ENCODE measurements at places on chromosomes 1 and 21. TPM values are rescaled to one million over a fixed set of nuclear protein-coding genes. Genes with fewer than 3 reads are reported as not detected.

DNA sequence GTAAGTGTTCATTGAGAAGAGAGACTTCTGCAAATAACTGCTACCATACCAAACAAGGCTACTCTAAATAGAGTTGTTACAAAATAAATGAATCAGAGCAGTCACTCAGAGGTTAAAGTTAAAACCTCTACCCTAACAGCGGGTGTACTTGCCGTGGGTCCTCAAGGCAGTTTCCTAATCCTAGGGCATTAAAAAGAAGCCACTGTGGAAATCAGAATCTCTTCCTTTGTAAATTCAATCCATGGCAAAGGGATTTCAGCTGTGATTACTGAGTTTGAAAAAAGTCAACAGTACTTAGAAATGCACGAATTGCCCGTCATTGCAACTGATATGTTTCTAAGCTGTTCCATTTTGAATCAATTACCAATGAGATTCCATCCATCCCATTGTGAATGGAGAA lies 13.5 kb downstream of the TBX15 start:
- H3K27ac ChIP-seq = no peak overlapping the region
- H3K4me1 ChIP-seq = no peaks in the 10 kb centered on the region
- peaks cover 31% of the 10 kb centered on the region for H3K27me3 ChIP-seq
- no peaks in the 10 kb centered on the region for H3K36me3 ChIP-seq

The CFAP107 gene
- total RNA-seq = not detected

DNA sequence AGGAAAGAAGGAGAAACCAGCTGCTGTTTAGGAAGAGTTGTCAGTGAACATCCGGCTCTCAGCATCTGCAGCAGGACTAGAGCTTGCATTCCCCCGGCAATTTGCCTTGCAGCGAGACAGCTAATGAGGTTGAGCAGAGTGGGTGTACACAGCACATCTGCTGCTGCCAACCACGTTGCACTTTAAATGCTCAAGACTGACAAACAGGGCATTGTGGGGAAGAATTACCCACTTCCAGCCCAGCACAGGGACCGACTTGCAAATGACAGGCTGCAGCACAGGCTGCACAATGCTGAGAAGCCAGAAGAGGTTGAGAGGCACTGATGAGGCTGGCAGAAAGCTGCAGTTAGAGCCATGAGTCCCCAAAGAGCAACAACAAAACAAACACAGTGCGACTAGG lies 47.5 kb upstream of the PLA2G2C start:
- H3K4me1 ChIP-seq = no peaks in the 10 kb centered on the region
- H3K27ac ChIP-seq = no peak overlapping the region
- H3K4me3 ChIP-seq = no peak overlapping the region

- peak within 1 kb of the TSS; percentile 96 for H3K4me3 ChIP-seq
- no peaks in the 10 kb centered on the region for H3K4me1 ChIP-seq
- H3K27me3 ChIP-seq = no peaks in the 10 kb centered on the region
- peak; percentile 82 for DNase-seq
Observed at GRCh38 chr1:213051127-213051880, at the start of gene RPS6KC1. TSS of gene RPS6KC1 (plus strand) at chr1:213051241. CDS start at chr1:213051405, 164 bp downstream.

GRCh38 chr1:176051902-176052518 lies 155.1 kb downstream of the COP1 start:
- no peak overlapping the region for H3K27ac ChIP-seq
- no peak for DNase-seq
- H3K4me3 ChIP-seq = no peak overlapping the region
- H3K36me3 ChIP-seq = no peaks in the 10 kb centered on the region
- H3K27me3 ChIP-seq = no peaks in the 10 kb centered on the region
- H3K4me1 ChIP-seq = no peaks in the 10 kb centered on the region

DNA sequence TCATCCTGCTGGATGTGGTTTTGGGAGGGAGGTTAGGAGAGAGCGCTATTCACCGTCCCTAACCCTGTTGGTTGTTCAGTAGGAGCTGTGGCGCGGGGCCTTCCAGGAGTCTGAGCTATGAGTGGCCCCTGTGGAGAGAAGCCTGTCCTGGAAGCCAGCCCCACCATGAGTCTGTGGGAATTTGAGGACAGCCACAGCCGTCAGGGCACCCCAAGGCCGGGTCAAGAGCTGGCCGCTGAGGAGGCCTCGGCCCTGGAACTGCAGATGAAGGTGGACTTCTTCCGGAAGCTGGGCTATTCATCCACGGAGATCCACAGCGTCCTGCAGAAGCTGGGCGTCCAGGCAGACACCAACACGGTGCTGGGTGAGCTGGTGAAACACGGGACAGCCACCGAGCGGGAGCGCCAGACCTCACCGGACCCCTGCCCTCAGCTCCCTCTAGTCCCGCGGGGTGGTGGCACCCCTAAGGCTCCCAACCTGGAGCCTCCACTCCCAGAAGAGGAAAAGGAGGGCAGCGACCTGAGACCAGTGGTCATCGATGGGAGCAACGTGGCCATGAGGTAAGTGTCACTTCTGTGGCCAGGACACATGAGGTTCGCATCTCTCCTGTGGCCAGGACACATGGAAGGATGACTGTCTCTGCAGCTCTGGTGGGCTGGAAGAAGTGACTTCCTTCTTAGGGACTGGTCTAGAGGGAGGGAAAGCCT lies 1.2 kb downstream of the ZC3H12A start:
- peaks cover 18% of the 10 kb centered on the region for H3K36me3 ChIP-seq
- H3K27ac ChIP-seq = no peak overlapping the region
- no peak for DNase-seq
- peaks cover 17% of the 10 kb centered on the region for H3K4me1 ChIP-seq
- peaks cover 4% of the 10 kb centered on the region for H3K27me3 ChIP-seq

- no peak overlapping the region for H3K27ac ChIP-seq
- H3K4me3 ChIP-seq = no peak overlapping the region
- no peaks in the 10 kb centered on the region for H3K36me3 ChIP-seq
- no peaks in the 10 kb centered on the region for H3K4me1 ChIP-seq
Observed at GRCh38 chr1:165492845-165493373, 48.0 kb upstream of the RXRG start.

- H3K27me3 ChIP-seq = no peaks in the 10 kb centered on the region
- DNase-seq = peak; percentile 94
- H3K4me1 ChIP-seq = peaks cover 4% of the 10 kb centered on the region
- no peak within 1 kb of the TSS for H3K27ac ChIP-seq
Observed at GRCh38 chr1:32205401-32206370, at the start of gene IQCC. TSS of gene IQCC (plus strand) at chr1:32205671. CDS start at chr1:32205682, 11 bp downstream.

- H3K27me3 ChIP-seq = no peaks in the 10 kb centered on the region
- DNase-seq = no peak
- H3K4me1 ChIP-seq = no peaks in the 10 kb centered on the region
- H3K4me3 ChIP-seq = no peak overlapping the region
- H3K36me3 ChIP-seq = no peaks in the 10 kb centered on the region
Observed at GRCh38 chr1:214844319-214844718, 238.2 kb upstream of the KCNK2 start.

GRCh38 chr1:4653796-4654725 lies at the start of gene AJAP1:
TSS of gene AJAP1 (plus strand) at chr1:4654609. CDS start at chr1:4655426, 817 bp downstream.
- peak; percentile 77 for DNase-seq
- H3K27me3 ChIP-seq = peaks cover 25% of the 10 kb centered on the region
- peaks cover 15% of the 10 kb centered on the region for H3K4me1 ChIP-seq
- H3K27ac ChIP-seq = no peak within 1 kb of the TSS
- no peaks in the 10 kb centered on the region for H3K36me3 ChIP-seq

The LAMC2 gene
- total RNA-seq = 7.4 TPM

DNA sequence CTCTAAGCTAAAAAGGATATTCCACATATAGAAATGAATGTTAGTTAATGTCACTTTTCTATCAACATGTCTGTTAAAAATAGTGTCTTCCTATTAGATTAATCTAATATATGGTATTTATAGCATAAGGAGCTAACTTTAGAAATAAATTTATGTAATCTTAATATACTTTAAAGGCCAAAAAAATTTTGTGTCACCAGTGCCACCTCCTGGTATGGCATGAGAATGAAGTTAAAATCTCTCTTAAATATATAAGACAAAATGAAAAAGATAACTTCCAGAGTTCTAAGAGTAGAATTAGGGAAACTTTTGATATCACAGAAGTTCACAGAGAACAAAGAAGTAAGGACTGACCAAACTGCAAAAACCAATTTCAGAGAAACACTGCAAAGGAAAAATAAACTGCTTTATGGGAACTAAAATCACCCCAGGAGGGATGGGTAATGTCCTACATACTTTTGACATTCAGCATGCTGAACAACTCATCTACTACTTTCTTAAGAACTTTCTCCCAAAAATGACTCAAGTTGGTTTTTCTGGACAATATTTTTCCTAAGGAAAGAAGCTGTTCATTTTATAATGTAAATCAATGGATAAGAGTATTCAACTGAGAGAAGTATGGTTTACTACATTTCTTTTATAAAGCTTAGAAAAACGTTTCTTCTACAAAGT lies 82.8 kb downstream of the TRIM33 start:
- no peaks in the 10 kb centered on the region for H3K4me1 ChIP-seq
- H3K36me3 ChIP-seq = peaks cover 27% of the 10 kb centered on the region
- H3K27me3 ChIP-seq = no peaks in the 10 kb centered on the region
- no peak overlapping the region for H3K27ac ChIP-seq
- DNase-seq = no peak

DNA sequence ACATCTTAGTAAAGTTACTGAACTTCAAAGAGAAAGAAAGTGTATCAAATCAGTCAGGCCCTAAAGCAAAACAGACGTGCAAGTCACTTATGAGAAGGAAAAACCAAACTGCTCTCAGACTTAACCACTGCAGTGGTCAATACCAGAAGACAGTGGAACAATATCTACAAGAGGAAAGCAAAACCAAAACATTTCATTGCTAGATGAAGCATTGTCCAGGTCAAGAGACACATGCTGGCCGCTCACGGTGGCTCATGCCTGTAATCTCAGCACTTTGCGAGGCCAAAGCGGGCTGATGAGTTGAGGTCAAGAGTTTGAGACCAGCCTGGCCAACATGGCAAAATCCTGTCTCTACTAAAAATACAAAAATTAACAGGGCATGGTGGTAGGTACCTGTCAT lies 82.0 kb upstream of the MROH9 start:
- H3K27me3 ChIP-seq = no peaks in the 10 kb centered on the region
- H3K4me3 ChIP-seq = no peak overlapping the region
- no peaks in the 10 kb centered on the region for H3K36me3 ChIP-seq
- DNase-seq = no peak
- no peaks in the 10 kb centered on the region for H3K4me1 ChIP-seq
- no peak overlapping the region for H3K27ac ChIP-seq

DNA sequence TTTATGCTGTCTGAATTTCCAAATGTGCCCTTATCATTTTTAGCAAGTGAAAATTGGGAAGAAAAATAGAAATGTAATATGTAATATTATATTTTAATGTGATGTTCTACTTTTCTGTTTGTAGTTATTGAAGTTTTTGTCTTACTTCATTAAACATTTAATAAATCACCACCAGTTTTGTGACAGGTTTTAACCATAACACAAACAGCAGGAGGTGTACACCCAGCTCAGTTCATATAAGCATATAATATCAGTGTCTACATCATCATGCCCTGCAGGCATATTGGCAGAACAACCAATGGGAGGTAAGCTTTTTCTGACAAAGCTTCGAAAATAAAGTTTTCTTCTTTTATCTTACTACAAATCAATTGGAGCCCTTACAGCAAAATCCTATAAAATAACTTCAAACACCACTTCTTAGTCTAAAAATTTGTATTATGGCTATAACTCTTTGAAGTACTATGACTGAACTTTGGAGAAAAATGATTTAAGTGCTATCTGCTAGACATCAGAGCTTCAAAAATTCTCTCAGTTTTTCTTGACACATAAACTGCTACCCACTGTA lies 236.7 kb downstream of the BARHL2 start:
- no peaks in the 10 kb centered on the region for H3K27me3 ChIP-seq
- no peaks in the 10 kb centered on the region for H3K4me1 ChIP-seq
- no peak overlapping the region for H3K4me3 ChIP-seq
- no peak overlapping the region for H3K27ac ChIP-seq
- no peak for DNase-seq
- H3K36me3 ChIP-seq = no peaks in the 10 kb centered on the region

DNA sequence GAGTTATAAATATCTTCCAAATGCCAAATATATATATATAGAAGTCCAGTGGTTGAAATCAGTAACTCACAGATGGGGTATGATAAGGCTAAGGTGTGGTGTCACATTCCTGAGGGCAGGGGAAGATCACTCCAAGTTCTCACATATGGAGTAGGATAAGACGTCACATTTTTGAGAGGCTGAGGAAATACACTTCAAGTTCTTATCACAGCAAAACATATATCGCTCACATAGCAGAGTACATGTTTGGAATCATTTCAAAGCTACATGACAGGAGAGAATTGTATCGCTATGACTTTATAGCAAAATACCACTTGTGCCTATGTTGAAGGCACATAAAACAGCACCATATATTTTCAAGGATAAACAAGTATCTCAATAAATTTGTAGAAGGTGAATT lies 55.1 kb downstream of the RBM11 start:
- no peak overlapping the region for H3K27ac ChIP-seq
- DNase-seq = no peak
- H3K4me1 ChIP-seq = no peaks in the 10 kb centered on the region
- no peaks in the 10 kb centered on the region for H3K36me3 ChIP-seq
- H3K27me3 ChIP-seq = no peaks in the 10 kb centered on the region

DNA sequence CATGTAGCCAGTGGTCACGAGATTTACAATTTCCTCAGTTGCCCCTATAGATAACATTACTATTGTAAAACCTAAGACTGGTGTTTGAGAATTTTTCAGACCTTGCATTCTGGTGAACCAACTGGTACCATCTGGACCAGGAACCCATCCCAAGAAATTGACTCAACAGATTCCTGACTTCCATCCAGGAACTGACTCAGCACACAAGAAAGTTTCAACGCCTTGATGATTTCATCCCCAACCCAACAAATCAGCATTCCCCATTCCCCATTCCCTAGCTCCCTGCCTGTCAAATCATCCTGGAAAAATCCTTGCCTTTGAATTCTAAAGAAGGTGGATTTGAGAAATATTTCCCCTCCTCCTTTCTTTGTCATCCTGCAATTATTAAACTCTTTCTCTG lies 529.8 kb upstream of the PRMT6 start:
- H3K4me1 ChIP-seq = no peaks in the 10 kb centered on the region
- no peak overlapping the region for H3K4me3 ChIP-seq
- H3K36me3 ChIP-seq = peaks cover 9% of the 10 kb centered on the region
- no peak overlapping the region for H3K27ac ChIP-seq

The SPRR1B gene
- total RNA-seq = not detected

- no peak overlapping the region for H3K27ac ChIP-seq
- H3K36me3 ChIP-seq = no peaks in the 10 kb centered on the region
- H3K4me3 ChIP-seq = no peak overlapping the region
- H3K4me1 ChIP-seq = no peaks in the 10 kb centered on the region
- no peak for DNase-seq
Observed at GRCh38 chr21:14487490-14488432, 58.4 kb downstream of the SAMSN1 start.

DNA sequence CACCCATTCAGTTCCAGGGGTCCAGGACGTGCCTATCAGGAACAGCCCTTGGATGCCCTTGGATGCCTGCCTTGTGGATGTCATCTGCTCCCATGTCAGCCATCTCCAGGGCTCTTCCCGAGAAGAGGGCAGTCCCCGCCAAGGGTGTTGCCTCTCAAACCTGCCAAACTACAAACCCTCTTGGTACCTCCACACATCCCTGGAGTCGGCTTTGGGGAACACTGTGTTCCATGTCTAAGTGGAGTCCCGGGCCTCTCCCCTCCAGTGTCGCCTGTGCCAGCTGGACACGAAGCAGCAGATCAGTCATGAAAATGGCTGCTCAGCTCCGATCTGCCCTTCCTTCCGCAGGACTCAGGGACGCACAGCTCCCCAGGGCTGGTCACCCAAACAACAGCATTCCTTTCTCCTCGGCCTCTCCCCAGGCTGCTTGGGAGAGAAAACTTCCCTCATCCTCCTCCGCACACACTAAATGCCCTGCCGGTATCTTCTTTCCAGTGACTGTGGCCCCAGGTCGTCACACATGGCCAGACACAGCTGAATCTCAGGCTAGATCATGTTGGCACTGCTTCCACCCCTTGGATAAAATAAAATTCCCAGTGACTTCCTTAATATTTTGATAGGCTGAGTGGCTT lies 53.4 kb downstream of the GALNT2 start:
- H3K27me3 ChIP-seq = no peaks in the 10 kb centered on the region
- H3K4me3 ChIP-seq = no peak overlapping the region
- no peak for DNase-seq
- peaks cover 7% of the 10 kb centered on the region for H3K36me3 ChIP-seq
- no peaks in the 10 kb centered on the region for H3K4me1 ChIP-seq

All from H9 (cell line).